ENCODE measurements at places on chromosomes 11 and 22. TPM values are rescaled to one million over a fixed set of nuclear protein-coding genes. Genes with fewer than 3 reads are reported as not detected.

DNA sequence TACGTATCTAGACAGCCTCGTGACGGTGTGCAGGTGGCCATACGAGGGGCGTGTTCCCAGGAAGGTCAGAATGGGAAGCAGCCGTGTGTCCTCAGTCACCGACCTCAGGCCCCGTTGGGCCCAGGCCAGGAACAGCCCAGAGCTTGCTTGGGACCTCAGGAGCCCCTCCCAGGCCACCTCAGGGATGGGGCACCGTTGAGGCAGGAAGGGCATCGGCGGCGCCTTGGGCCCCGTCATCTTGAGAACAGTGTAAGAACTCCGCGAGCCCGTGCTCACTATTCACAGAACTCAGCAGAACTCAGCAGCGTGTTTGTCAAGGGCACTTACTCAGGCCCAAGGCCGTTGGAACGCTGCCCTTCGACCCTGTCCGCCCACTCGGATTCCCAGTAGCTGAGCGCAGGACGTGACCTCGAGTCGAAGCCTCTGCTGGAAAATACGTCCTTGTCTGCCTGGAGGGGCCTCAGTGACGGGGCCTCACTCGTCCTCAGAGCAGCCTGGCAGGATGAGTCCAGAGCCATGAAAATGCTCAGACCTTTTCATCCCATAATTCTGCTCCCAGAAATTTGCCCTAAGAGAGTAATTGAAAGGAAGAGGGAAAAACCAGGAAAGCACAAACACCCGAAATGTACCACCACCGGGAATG, 1134.8 kb downstream of the BRD1 start:
- no peak for DNase-seq

- DNase-seq: no peak
Observed at GRCh38 chr22:49305214-49305965, 522.3 kb downstream of the BRD1 start.

DNA sequence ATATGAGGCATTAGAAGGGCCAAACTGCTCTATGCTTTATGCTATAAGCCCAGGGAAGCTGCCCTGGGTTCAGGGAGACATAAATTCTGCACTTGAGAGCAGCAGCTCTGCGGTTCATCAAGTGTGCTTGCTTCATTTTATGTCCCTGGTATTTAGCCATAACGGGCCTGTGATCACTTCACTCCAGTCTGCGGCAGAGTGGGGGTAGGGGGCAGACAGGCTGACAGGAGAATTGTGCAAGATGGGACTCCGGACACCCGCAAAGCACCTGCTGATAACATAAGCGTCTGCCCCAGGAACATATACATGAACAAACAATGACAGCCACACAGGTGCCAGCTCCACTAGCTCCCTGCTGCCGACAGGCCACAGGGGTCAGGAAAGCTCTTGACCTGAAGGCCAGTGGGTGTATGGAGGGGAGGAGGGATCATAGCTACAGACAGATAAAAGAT, 56.1 kb downstream of the SMCO4 start:
- no peak for DNase-seq

DNA sequence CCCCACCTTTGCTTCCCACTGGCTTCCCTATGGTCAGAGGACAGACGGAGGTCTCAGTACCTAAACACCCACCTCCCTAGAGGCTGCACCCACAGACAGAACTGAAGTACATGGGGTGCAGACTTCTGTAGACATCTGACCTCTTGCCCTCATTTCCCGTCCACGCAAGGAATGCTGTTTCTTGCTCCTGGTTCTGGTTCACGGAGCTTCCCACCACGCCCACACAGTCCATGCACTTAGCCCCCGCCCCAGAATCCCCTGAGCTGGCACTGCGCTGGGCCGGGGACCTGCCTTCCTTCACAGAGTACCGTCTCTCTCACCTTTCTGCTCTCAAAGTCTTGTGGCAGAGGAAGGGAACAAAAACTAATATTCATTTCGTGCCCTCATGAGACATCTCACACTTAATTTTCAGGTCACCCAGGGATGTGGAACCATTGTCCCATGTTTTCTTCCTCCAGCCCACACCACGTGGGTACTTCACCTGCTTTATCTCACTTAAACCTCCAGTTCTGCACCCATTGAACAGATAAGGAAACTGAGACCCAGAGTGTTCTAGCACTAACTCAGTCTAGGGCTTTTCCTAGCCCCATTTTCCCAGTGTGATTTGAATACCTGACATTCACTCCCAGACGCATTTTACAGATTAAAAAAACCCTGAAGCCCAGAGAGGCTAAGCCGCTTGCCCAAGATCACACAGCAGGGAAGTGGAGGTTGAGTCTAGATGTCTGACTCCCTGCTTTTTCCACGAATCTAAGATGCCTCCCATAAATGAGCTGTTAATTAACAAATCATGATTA, 5.7 kb downstream of the TMPRSS6 start:
- no peak for DNase-seq

DNA sequence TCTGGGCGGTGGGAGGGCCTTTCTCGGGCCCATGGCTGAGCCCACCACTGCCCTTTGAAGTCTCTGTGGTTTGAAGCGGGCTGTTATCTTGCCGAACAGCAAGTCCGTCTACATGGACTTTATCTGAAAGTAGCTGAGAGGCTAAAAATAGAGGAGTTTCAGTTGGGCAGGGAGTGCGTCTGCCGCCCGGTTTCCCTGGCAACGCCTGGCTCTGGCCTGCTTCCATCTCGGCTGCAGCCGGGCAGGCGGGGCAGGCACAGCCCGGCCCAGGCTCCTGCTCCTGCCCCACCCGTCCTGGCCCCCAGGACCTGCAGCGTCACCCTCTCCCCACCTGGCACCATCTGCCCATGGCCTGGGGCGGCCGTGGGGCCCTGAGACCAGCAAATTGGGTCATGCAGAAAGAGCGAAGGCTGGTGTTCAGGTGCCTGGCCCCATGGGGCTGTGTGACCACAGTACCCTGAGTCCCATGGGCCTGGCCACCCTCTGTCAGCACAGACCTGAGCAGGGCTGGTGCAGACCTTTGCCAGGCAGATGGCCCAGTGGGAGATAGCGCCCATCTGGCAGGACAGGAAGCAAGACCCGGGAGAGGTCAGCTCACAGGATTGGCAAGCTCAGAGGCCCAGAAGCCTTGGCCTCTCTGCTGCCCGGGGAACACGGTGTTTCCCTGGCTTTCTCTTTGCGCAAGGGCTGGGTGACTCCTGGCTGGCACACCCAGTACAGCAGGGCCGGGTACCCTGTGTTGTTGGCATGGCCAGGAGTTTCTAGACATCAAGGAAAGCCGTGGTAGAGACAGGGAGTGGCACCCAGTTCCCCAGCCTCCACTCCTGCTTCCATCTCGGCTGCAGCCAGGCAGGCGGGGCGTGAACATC, 79.1 kb upstream of the KCNQ1OT1 start:
- DNase-seq: no peak

GRCh38 chr11:27807596-27807995, 107.3 kb upstream of the BDNF start:
- no peak for DNase-seq

DNA sequence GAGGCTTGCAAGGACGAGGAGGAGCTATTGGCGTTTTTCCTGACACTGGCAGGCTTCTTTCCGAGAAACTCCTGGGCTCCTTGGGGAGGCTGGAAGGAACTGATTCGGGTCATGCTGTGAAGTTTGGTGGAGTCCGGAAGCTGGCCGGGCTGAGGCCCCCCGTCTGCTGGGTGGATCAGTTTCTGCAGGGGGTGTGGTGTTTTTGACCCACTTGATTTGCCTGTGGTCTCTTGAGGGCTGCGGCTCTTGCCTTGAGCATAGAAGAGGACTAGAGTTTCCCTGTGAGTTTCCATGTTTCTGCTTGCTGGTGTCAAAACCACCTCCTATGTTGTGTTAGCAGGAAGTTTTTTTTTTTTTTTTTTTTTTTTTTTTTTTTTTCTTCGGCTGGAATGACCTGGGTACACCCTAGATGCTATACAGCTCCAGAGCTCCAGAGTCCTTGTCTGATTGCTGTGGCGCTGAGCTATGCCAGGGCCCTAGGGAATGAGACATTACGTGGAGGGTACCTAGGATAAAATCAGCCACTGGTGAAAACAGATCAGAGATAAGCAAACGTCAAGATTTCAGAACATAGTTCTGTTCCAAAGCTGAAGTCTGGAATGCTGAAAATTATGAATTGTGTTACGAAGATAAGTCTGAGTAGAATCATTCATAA, 728 bp downstream of the TBC1D22A start:
- no peak for DNase-seq

The LMO2 gene
- 9.4 TPM for total RNA-seq

- DNase-seq: no peak
Observed at GRCh38 chr11:132240374-132240773, 870.0 kb downstream of the NTM start.

DNA sequence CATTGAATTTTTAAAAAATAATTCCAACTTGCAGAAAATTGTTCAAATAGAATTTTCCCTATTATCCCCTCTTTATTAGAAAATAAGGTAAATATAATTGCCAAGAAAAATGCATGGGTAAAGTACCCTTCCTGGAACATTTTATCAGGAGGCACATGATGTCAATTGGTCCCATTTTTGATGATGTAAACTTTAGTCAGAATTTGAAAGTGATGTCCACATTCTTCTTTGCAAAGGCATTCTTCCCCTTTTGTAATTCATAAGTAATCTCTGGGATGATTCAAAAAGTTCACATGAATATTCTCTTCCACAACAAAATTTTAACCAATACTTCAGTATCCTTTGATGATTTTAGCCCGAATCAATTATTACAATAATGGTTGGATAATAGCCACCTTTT, 86.9 kb upstream of the ANO3 start:
- no peak for DNase-seq
